Lower leg skin (tissue), 4 donors: ENCODE measurements at places on chromosomes 12 and 14.

GRCh38 chr12:54082397-54082892 is 28.8 kb downstream of the HOXC4 start:
- DNase-seq, result no peak

GRCh38 chr12:110403146-110403975 is at the start of gene ANAPC7:
TSS of gene ANAPC7 (minus strand) at chr12:110403708. CDS start at chr12:110403627, 81 bp downstream.
- DNase-seq, result peak; percentile 88

DNA sequence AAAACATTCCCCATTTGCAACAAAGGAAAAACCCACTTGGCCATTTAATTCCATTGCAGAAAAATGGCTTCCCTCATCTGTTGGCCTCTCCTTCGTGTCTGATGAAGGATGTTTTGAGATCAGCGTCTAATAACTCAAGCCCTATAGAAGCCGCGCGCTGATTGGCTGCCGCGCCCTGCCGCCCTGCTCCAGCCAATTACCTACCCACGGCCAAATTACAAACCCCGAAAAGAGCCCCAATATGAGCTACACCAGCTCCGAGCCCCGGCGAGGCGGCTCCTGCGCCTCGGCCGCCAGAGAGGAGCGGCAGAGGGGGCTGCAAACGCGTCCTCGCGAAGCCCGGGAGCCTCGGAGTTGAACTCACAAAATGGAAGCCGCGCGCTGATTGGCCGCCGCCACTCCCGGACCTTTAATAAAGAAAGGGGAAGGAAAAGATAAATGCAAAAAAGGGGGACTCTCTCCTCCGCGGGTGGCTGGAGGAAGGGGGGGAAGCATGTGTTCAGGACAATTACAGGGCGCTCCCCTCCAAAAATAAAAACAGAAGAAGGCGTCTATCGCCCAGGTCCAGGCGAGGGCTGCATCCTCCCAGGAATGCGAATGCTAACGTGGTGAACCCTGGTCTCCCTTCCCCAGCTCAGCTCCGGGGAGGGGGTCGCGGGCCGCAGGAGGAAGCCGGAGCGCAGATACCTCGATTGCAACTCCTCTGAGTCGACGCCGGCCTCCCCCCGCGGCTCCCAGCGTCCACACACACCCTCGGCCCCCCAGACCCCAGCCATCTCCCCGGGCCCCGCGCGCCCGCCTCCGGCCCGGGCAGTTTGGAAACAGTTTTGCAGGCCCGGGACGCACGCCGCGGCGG is 738 bp upstream of the SETD1B start:
- peak; percentile 92 for DNase-seq

- no peak for DNase-seq
Observed at GRCh38 chr12:10497602-10498001, 8.1 kb upstream of the EIF2S3B start.

DNA sequence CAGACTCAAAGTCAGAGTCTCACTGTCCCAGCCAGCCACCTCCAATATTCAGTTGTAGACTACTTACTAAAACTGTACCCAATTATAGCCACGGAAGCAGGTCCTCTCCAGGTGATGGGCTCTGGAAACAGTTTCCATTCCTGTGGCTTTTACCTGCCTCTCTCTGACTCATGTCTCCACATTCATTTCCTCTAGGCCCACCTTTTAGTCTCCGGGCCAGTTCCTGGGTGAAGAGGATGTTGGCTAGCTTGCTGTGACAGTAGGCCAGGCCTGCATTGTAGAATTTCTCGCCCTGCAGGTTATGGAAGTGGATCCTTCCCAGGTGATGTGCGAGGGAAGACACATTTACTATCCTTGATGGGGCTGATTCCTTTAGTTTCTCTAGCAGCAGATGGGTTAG is 5.6 kb downstream of the RDH11 start:
- no peak for DNase-seq

- DNase-seq, result no peak
Observed at GRCh38 chr12:29589286-29589820, 91.9 kb upstream of the OVCH1 start.

- no peak for DNase-seq
Observed at GRCh38 chr12:2011643-2012607, 7.7 kb upstream of the DCP1B start.

DNA sequence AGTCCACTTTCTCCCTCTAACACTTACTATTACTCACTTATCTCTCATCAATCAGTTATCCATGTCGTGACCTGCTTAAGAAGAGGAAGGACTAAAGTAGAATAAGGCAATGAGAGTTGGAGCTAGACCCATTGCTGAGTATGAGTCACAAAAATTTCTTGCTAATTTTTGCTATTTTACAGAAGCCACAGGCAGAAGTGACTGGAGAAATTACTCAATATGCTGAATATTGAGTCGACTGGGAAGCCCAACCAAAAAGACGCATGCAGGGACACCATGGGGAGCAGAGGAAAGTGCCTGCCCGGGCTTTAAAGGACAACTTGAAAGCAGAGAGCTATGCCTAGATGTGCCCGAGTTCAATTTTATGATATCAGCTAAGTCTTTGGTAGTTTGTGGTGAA is 115.4 kb upstream of the FOXG1 start:
- DNase-seq, result no peak

DNA sequence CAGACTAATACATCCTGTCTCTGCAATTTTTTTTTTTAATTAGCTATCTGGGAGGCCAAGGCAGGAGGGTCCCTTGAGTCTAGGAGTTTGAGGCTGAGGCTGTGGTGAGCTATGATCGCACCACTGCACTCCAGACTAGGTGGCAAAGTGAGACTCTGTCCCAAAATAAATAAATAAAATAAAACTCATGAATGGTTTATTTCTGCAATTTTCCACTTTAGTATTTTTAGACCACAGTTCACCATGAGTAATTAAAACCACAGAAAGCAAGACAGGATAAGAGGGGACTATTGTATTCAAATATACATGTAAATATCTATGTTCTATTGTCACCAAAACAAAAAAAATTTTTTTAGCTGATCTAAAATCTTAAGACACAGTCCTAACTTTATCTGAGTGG is 17.8 kb downstream of the TAOK3 start:
- no peak for DNase-seq

DNA sequence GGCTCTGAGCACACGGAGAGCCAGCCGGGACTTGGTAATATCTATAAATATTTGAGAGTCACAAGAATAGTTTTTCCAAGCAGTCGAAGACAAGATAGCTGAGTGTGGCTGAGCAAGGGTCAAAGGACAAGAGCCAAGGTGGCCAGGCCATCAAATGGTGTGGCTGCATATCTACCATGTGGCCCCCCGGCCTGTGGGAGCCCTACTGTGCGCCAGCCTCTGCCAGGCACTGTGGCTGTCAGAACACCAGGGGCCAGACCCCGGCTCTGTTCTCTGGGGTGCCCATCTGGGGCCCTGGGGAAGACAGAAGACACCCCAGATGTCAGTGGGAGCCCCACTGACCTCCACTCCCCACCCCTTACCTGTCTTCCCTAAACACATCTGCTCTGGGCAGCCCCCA is 22.7 kb downstream of the BEGAIN start:
- DNase-seq, result no peak

DNA sequence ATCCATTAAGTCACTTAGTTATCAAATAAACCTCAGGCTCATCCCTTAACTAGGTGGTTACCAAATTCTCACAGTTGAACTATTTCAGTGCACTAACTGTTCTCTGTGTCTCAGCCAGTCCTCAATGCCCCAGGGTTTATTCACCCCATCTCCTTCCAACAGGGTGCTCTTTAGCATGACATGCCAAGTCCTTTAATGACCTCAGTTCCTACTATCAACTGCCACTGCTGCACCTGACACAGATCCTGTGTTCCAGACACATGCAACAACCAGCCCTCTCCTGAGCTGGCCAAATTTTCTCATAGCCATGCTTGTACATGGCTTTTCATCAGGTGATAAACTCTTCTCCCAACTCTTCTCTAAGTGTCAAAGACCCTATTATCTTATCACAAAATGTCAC is 80.0 kb downstream of the ATXN2 start:
- DNase-seq, result no peak

- no peak for DNase-seq
Observed at GRCh38 chr12:16939871-16940306, 333.9 kb upstream of the LMO3 start.

GRCh38 chr14:57378661-57379060 is 11.7 kb upstream of the NAA30 start:
- no peak for DNase-seq

- no peak for DNase-seq
Observed at GRCh38 chr14:28773861-28774691, 7.5 kb downstream of the FOXG1 start.

GRCh38 chr12:118337194-118337838 is 35.4 kb downstream of the TAOK3 start:
- DNase-seq, result no peak

DNA sequence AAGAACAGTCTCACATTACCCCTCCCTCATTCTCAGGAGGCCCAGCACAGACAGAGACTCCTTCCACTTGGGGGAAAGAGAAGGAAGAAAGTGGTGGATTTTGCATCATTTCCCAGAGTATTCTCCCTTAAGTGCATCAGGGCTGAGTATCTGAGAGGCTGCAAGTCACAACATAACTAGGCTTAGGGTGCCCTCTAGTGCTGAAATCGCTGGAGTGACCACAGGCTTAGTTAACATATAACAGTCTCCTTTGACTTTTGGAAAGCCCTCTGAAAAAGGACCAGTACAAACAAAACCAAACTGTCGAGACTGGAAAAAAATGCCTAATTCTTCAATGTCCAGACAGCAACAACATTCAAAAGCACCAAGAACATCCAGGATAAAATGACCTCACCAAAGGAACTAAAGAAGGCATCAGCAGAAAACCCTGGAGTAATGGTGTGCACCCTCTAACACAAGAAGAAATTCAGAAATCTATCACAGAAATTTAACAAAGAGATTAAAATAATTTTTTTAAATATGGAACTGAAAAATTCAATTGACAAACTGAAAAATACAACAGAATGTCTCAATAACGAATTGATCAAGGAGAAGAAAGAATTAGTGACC is 412.3 kb downstream of the RPS29 start:
- DNase-seq, result no peak

- DNase-seq, result no peak
Observed at GRCh38 chr14:53494587-53494986, 341.5 kb upstream of the DDHD1 start.

- no peak for DNase-seq
Observed at GRCh38 chr12:112133418-112133817, 8.1 kb downstream of the TRAFD1 start.

DNA sequence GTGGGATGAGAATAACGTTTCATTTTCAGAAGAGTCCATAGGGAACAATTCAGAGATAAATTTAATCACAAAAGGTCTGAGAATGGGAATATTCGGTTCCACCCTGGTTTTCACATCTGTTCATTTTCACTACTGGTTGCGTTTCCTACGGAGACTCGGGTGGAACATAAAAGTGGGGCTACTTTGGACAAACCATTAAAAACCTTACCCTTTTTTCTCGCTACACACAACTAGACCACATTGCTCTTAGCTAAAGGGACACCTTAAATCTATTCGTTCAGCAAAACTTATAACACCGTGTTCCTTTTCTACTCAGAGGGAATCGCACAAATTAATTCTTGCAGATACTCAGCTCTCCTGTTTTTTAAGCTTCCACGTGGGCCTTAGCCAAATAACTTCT is 1.0 kb upstream of the SUDS3 start:
- DNase-seq, result no peak

DNA sequence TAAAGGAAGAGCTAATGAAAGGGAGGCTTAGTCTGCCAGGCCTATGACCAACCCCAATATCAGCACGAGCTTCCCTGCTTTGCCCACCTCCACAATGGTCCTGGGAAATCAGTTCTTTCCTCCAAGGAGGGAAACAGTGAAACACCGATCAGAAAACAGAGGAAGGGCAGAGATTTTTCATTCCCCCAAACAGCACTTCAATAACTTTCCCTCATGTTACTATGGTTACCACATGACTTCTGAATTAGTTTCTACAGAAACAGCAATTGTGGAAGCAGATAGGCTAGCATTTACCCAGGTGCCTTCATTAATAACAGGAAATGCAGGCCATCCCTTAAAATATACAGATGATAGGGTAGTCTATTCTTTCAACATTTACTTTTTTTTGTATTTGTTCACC is 35.9 kb downstream of the TRIM9 start:
- no peak for DNase-seq

- DNase-seq, result no peak
Observed at GRCh38 chr14:56217380-56218045, 99.3 kb downstream of the PELI2 start.

DNA sequence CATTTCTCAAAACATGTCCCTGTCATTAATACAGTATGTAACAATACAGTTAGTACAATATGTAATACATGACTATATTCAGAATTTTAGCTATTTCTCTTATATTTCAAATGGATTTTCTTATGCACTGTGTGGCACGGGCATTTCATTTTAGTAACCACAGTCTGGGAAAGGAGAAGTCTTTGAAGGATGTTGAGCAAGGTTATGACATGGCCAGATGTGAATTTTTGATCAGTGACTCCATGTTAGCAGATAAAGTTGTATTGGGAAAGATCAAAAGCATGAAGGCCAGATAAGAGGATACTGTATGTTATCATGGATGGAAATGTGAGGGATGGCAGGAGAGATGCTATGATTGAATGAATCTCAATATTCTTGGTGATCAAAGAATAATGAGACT is 285.2 kb downstream of the NAV3 start:
- DNase-seq, result no peak

GRCh38 chr14:34837801-34838322 is 37.3 kb downstream of the BAZ1A start:
- DNase-seq, result no peak

- no peak for DNase-seq
Observed at GRCh38 chr14:63426838-63427352, 108.2 kb upstream of the GPHB5 start.

DNA sequence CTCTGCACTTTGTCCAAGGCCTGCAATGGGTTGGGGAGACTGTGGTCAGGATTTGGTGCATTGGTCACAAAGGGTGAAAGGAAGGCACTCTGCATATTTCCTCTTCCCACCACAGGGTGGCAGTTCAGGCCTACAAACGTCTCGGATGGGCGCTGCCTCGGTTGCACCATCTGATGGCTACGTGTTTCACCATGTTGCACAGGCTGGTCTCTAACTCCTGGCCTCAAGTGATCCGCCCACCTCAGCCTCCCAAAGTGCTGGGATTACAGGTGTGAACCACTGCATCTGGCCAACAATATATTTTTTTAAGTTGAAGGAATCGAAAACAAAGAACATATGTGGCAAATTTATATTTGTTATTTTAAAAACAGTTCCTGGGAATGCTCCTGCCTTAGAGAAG is 35.1 kb downstream of the TMBIM6 start:
- peak; percentile 59 for DNase-seq

GRCh38 chr12:68809190-68810026 is 1.4 kb downstream of the MDM2 start:
- no peak for DNase-seq

GRCh38 chr14:93108105-93108504 is 7.6 kb downstream of the ITPK1 start:
- DNase-seq, result no peak

GRCh38 chr14:38391334-38391733 is 135.4 kb upstream of the CLEC14A start:
- no peak for DNase-seq

GRCh38 chr14:104195361-104195760 is 57.0 kb downstream of the KIF26A start:
- DNase-seq, result no peak
